ENCODE measurements at places on chromosomes 5 and 9.

DNA sequence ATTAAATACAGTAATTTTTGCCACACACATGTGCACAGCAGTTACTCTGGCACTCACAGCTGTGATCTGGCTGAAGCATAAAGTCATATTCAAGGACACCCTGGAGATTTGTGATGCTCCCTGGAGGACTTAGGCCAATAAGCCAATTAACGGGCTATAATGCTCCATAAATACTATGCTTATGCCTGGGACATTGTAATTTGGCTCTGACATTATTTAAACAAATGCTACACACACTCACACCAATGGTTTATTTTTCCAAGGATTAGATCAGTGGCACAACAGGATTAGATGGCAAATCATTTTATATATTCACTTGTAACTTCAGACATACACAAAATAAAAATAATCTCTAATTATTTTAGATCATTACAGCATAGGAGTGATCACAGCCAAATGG is 111.2 kb downstream of the LMNB1 start:
- DNase-seq = no peak

- peak; percentile 21 for DNase-seq
These were observed 48.2 kb downstream of the COL27A1 start for GRCh38 chr9:114203410-114204140.

DNA sequence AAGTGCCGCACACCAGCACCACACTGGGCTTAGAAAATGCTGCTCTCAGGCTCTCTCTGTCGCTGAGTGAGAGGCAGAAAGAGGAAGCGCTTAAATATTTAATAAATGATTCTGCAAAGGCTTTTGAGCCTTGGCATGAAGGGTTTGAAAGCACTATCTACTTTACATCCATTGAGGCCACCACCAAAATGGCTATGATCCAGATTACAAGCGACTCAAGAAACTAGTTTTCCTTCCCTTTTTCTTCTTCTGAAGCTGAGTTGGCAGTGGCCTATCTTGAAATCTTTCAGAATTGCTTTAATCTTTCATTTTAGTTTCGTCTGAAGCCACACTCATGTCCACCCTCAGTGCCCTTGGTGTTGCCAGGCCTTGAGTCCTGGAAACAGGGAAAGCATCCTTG is 59.5 kb downstream of the EBF1 start:
- no peak for DNase-seq

GRCh38 chr5:127942246-127943060 is 141.1 kb upstream of the SLC12A2 start:
- DNase-seq = no peak

GRCh38 chr5:3429962-3430361 is 165.7 kb upstream of the IRX1 start:
- no peak for DNase-seq

- DNase-seq = no peak
These were observed 48.0 kb downstream of the GABRB2 start for GRCh38 chr5:161498531-161498930.

GRCh38 chr5:41763081-41763480 is 107.1 kb downstream of the OXCT1 start:
- peak; percentile 78 for DNase-seq

DNA sequence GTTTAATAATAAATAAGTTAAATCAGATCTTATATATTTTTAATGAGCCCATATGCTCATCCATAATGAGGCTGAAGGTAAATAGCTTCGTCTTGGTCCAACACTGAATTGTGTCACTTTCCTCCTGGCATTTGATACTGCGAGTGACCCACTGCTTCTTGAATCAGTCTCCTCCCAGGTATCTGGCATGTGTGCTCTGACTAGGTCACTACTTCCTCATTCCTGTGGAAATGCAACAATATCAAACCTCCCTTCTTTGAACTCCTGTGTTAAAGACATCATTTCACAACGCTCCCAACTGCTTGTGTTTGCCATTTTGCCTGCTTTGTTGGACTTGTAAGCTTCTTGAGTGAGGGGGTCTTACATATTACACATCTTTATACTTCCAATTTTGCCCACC is 157.7 kb downstream of the SLC24A2 start:
- no peak for DNase-seq

GRCh38 chr5:153782589-153783361 is 255.9 kb downstream of the FAM114A2 start:
- peak; percentile 42 for DNase-seq

DNA sequence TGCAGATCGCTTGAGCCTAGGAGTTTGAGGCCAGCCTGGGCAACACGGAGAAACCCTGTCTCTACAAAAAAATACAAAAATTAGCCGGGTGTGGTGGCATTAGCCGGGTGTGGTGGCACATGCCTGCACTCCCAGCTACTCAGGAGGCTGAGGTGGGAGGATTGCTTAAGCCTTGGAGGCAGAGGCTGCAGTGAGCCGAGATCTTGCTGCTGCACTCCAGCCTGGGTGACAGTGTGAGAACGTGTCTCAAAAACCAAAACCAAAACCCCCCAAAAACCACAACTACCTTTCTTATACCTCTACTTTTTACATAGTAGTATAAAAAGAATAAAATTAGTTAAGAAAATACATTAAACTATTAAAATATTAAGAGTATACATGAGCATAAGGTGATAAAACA is 121.2 kb downstream of the RAPGEF6 start:
- DNase-seq = no peak

GRCh38 chr9:33248606-33249005 is 8.6 kb downstream of the SPINK4 start:
- DNase-seq = no peak

DNA sequence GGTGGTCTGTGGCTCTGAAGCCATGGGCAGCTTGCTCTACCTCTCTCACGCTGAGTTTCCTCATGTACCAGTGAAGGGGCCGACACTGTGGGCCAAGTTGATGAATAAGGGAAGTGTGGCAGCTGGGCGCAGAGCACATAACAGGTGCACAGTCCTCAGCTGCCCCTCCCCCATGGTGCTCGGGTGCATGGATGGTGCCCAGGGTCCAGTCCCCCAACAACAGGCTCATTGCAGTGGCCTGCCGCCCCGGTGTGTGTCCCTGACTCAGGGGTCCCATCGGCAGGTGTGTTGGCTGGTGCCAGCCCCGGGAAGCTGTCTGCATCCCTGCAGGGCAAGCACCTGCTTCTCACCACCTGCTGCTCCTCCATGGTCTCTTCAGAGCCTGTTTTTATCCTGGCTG is 36.6 kb downstream of the COL5A1 start:
- no peak for DNase-seq

DNA sequence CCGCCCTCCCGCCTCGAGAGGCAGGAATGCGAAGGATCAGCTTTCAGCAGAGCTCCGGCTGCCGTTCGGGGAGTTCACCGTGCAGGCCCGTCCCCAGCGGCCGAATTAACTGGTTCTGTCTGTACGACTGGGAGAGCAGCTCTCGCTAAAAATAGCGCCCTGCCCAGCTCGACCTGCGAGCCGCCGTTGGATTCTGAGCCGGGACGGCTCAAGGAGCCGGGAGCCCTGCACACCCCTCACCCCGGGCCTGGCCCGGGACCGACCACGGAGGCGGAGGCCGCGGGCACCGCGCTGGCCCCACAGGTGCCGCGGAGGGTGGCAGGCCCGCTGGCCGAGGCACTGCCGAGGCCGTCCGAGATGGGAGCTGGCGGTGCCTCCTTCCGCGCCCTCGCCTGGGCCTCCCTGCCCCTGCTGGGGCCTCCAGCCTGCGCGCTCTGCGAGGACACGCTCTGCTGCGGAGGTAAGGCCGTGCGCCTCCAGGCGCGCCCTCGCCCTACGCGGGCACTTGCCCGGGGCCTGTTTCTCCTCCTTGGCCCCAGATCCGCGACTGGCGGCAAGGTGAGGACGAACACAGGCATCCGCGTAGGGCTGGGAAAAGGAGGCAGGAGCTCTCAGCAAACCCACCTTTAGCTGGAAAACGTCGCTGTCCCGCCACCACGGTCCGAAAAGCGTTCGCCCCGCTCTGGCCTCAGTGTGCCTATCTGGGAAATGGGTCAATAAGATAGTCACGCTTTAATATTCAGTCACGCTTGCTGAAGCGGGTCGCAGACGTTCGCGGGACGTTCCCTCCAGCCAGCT is 53.1 kb upstream of the DAB2IP start:
- DNase-seq = peak; percentile 85

DNA sequence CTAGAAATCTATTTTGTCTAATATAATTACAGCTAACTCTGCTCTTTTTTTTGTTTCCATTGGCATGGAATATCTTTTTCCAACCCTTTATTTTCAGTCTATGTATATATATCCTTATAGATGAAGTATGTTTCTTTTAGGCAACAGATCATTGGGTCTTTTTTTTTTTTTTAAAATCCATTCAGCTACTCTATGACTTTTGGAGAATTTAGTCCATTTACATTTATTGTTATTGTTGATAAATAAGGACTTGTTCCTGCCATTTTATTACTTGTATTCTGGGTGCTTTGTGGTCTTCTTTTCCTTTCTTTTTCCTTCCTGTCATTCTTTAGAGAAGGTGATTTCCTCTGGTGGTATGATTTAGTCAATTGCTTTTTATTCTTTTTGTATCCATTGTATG is 296.8 kb downstream of the SMARCA2 start:
- DNase-seq = no peak

DNA sequence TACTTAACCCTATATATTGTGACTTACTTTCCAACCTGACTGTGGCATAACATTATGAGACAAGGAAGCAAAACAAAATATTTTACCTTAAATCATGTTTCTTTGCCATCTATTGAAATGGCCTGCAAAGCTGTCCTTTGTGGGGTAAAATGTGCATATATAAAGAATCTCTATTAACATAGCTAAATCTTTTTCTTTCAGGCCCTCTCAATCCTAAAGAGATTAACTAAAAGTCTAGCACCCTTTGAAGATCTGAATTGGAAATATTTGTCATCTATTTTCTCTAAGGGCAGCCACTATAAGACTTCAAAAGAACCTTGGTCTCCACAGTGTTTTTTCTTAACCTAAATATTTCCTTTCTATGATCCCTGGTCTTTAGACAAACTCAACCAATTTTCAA is 5.0 kb upstream of the UNC13B start:
- DNase-seq = no peak

DNA sequence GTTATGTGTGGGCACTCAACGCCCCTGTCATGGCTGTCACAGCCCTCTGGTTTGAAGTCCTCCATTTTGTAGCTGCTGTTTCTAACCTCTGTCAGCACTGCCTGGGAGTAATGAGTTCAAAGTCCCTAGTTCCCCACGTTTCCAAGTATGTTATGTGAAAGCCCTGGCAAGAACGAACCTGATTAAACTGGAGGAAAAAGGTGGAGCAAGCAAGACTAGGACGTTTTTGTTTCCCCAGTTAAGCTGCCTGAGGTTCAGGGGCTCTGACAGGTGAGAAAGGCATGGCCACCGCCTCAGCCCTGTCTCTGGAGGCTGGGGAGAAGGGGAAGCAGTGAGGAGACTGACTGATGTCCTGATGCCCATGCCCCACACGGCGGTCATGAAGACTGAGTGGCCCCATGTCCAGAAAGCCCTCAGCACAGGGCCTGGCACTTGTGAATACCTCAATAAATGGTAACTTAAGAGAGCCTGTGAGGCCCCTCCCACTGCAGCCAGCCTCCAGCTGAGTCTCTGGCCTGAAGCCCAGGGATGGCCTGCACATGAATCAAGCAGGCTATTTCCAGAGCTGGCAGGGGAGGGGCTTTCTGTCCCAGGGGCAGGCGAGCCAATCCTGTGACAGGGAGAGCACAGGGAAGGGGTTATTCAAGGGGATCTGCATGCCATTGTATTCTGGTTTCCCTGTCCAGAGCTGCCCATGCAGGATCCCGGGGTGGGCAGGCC is 61.8 kb downstream of the PFDN1 start:
- DNase-seq = peak; percentile 88

- DNase-seq = no peak
These were observed 908.6 kb upstream of the EDIL3 start for GRCh38 chr5:85293145-85293785.

GRCh38 chr5:40914835-40915234 is 5.5 kb downstream of the C7 start:
- peak; percentile 4 for DNase-seq

DNA sequence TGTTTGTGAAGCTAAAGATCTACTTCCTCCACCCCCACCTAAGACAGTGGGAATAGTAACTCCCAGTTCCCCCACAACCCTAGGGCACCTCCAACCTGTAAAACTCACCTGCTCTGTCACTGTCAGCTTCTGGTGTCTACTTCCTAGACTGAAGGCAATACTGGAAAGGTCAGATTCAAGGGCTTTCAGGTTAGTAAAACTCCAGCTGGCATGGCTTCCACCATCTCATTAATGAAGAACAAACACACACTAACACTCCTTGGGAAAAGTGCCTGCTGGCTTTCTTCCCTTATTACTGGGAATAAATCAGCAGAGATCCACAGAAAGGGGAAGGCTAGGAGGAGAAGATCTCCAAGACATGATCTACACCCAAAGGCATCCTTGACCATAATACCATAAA is 109.9 kb downstream of the TMEM174 start:
- DNase-seq = no peak

GRCh38 chr5:160369990-160370712 is at the start of gene C1QTNF2:
Gene C1QTNF2 (minus strand): TSS chr5:160370626. CDS start chr5:160355011, 15,615 bp downstream.
- peak; percentile 70 for DNase-seq

DNA sequence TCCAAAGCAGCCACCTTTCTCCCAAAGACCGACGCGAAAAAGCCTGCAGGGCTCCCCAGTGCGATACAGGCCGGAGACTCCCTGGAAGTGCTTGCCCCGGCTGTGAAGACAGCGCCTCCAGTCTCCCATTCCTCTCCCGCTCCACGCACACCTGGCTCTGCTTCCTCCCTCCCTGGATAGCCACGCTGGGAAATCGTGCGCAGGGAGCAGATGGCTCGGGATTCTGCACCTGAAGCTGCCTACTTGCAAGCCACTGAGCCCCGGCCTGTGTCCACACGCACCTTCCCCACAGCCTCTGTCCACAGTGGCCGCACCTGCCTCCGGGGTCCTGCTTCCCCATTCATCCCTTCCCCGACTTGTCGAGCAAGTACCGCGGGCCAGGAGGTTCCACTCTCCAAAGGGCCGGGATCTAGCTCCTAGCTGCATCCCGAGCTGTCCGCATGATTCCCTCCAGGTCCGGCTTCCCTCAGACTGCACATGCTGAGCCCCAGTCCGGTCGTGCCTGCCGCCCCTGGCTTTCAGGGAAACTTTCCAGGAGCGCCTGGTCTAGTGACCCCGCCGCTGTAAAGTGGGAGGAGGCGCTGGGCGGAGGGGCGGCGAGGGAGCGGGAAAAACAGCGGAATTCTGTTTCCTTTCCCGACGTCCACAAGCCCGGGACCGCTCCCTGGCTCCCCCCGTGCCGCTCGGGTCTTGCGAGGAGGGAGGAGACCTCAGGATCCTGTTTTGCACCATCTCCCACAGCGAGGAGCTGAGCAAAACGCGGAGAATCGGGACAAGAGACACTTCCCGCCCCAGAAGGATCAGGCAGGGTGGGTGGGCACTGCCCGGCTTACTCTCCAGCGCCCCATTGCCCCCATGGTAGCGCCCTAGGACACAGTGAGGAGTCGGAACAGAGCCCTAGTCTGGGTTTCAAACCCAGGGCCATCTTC is 2.0 kb downstream of the SEMA6A start:
- no peak for DNase-seq

GRCh38 chr9:93815677-93816076 is 139.5 kb downstream of the BARX1 start:
- no peak for DNase-seq

DNA sequence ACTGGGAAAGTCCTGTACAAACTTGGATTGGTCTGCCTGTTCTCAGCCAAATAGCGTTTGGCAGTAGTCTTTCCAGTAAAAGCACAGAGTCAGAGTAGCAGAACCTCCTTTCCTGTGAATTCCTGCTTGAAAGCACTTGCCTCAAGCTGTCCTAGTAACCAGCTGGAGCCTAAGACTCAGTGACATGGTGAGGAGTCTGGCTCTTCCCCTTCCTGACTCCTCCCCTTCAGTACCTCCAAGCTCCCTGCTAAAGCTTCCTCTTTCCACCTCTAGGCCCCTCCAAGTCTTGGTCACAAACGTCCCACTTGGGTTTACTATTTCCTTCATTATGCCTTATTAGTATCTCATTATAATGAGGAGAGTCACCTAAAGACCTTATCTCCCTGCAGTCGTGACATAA is 21.4 kb upstream of the FAM81B start:
- no peak for DNase-seq

Measured in AG10803 (cell line).